ENCODE measurements at places on chromosomes 5 and 9. TPM values are rescaled to one million over a fixed set of nuclear protein-coding genes. Genes with fewer than 3 reads are reported as not detected.

The HK3 gene
- 3.6 TPM for total RNA-seq

The GBGT1 gene
- total RNA-seq = 5.4 TPM

The ZBTB5 gene
- 8.8 TPM for total RNA-seq

The COL23A1 gene
- not detected for total RNA-seq

The IRX2 gene
- total RNA-seq = 3.0 TPM

The ABCA2 gene
- total RNA-seq = 28.7 TPM

The TMEM174 gene
- not detected for total RNA-seq

The SURF1 gene
- 43.1 TPM for total RNA-seq

The SPACA9 gene
- 2.3 TPM for total RNA-seq

The PCA3 gene
- not detected for total RNA-seq

The PFN3 gene
- not detected for total RNA-seq

The PCDHB11 gene
- 4.9 TPM for total RNA-seq

The ARL10 gene
- 2.9 TPM for total RNA-seq

The BARX1 gene
- total RNA-seq = 0.26 TPM

The MARVELD2 gene
- total RNA-seq = 19.7 TPM

The PDCD1LG2 gene
- total RNA-seq = 0.99 TPM

The AFAP1L1 gene
- total RNA-seq = 2.9 TPM

The SLC6A7 gene
- not detected for total RNA-seq

The CCDC152 gene
- total RNA-seq = 1.3 TPM

The F2RL2 gene
- 0.78 TPM for total RNA-seq

The SKP2 gene
- 7.3 TPM for total RNA-seq

The PDLIM4 gene
- 4.3 TPM for total RNA-seq

The FGF1 gene
- total RNA-seq = 0.78 TPM

The LOX gene
- total RNA-seq = 14.0 TPM

The SH3PXD2B gene
- 9.9 TPM for total RNA-seq

The VCAN gene
- 19.4 TPM for total RNA-seq

The CCDC187 gene
- 1.3 TPM for total RNA-seq

The TNFSF15 gene
- total RNA-seq = not detected

The CNTLN gene
- 11.2 TPM for total RNA-seq

The PCDHGB6 gene
- total RNA-seq = 4.6 TPM

The IL11RA gene
- total RNA-seq = 14.5 TPM

The HTR4 gene
- total RNA-seq = not detected

The ACTBL2 gene
- total RNA-seq = not detected

The HIGD2A gene
- total RNA-seq = 44.1 TPM

The MEIKIN gene
- total RNA-seq = not detected

The TNFSF8 gene
- 1.0 TPM for total RNA-seq

The OR13C4 gene
- not detected for total RNA-seq

The TAF1L gene
- not detected for total RNA-seq
